HL-60 (cell line): ENCODE measurements at places on chromosomes 4 and X.

DNA sequence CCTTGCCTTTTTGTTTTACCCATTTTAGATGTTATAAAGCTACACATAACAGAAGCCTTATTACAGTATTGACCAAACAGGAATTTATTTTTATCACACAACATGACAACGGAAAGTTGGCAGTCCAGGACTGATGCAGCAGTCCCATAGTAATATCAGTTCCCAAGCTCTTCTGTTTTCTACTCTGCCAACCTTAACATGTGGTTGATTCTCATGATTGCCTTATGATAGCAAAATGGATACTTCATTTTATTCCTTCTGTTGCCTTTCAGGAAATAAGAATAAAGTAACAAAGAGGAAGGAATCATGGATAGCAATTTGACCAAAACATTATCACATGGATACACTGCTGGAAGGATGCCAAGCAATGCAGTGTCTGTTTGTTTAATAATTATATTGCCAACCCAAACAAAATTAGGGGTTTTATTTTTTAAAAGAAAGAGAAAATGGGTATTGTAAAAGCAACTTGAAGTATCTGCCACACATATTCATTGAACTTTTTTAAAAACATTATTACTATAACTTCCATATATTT is 275.7 kb downstream of the STPG2 start:
- DNase-seq = no peak

DNA sequence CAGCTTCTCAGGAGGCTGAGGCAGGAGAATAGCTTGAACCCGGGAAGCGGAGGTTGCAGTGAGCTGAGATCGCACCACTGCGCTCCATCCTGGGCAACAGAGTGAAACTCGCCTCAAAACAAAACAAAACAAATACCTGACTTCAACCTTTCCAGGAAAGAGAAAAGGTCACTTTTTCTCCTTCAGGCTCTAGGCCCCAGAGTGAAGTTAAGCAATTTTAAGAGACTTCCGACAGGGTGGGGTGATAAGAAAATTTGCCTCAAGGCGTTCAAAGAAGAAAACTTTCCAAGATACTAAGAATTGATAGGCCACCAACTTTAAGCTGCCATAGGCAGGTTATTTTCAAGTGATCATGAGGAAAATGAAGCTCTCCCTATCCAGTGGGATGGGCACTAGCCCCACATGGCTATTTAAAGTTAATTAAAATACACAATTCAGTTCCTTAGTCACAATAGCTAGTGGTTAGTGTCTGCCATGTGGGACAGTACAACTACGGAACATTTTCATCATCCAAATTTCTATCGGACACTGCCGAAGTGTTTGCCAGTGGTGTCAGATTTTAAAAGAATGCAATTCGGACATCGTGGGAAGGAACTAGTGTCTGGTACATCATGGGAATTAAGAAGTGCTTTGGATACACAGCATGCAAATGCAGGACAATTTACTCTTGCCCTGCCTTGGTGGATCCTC is 33.0 kb downstream of the SMS start:
- DNase-seq = no peak

GRCh38 chrX:29318012-29318411 is 730.8 kb downstream of the IL1RAPL1 start:
- DNase-seq = no peak

DNA sequence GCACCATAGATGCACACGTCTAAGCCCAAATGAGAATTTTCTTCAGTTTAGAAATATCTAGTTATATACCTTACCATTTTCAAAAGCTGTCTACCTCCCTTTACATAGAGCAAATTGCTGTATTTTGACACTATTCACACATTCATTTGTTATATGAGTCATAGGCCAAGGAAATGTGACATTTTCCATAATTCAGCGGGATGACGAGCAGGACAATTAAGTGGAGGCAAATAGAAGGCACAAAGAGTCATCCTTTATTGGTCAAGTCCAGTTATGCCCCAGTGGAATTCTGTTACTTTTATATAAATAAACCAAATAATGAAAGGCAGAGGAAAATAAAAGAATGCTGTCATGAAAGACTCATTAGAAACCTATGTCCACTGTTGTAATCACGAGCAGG is 27.9 kb downstream of the FGF13 start:
- DNase-seq = no peak

- DNase-seq = peak; percentile 63
Observed at GRCh38 chr4:38791010-38791409, 8.2 kb upstream of the TLR10 start.

DNA sequence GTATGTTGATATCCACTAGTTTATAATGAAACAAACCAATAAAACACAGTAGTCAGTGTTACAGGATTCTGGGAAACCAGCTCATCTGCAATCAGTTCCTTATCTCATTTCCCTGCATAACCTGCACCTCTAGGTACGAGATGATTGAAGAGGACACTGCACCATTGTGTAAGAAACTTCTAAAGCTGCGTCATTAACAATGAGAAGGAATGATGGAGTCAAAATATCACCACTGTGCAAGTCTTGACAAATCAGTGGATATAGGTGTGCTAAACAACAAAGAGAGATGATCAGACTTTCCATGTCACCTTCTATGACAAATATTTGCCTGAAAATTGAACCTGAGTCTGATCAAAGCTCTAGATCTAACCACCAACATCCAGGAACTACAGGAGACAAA is 40.7 kb upstream of the DHX15 start:
- no peak for DNase-seq

DNA sequence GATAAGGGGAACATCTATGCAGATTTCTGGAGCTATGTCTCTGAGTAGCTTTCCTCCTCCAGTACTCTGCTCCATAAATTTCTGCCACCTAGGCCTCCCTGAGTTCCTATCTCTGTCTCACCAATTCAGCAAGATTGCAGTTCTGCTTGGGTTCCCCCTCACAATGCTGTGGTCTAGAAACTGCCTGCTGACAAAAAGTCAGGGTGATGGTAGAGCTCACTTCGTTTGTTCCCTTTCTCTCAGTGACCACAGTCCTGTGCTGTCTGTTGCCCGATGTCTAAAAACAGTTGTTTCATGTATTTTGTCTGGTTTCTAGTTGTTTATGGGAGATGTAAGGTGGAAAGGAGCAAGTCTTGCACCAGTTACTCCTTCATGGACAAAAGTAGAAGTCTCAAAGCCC is 41.1 kb downstream of the AMMECR1 start:
- peak; percentile 3 for DNase-seq

GRCh38 chr4:153576443-153576774 is 107.7 kb upstream of the TLR2 start:
- no peak for DNase-seq

- DNase-seq = no peak
Observed at GRCh38 chrX:45712067-45712466, 511.4 kb upstream of the DIPK2B start.

DNA sequence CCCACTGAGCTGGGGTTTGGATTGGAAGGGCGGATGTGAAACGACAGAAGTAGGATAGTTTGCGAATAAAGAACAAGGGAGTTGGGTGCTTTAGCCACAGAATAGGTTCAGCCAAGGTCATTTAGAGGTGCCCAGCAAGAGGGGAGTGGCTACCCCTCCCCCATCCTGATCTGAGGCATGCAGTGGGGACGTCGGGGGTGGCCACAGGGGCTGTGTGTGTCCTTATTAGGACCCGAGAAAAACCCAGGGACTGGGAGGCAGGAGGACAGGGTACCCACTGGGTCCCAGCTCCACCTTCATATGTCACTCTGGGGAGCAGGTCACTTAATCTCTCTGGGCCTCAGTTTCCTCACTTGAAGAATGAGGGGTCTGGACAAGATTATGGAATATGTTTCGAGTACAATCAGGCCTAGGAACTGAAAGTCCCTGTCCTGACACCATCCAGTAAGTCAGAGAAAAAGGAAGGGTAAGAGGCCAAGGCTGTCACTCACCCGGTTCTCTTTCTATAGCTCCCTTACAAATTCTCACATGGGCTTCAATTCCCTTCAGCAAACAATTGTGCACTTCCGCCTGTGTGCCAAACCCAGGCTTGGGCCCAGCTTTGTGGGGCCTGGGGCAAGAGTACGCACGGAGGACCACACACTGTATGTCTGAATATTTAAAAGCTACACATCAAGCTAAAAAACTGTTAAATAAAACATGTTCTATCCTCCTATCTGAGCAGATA is 4.2 kb upstream of the NYX start:
- no peak for DNase-seq

DNA sequence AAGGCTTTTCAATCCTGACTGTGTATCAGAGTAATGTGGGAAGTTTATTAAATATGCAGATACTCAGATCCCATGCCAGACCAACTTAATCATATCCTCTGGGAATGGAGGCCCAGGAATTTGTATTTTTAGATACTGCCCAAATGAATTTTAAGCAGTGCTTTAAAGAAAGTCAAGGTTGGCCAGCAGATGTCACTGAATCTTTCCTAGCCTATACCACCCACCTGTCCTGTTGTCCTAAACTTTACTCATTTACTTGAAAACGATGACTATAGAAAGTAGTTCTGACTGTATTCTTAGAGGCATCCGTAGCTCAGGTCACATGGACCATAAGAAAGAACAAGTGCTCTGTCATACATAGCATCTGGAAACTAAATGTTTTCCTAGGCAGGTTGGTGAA is 79.9 kb downstream of the AMOT start:
- DNase-seq = no peak

DNA sequence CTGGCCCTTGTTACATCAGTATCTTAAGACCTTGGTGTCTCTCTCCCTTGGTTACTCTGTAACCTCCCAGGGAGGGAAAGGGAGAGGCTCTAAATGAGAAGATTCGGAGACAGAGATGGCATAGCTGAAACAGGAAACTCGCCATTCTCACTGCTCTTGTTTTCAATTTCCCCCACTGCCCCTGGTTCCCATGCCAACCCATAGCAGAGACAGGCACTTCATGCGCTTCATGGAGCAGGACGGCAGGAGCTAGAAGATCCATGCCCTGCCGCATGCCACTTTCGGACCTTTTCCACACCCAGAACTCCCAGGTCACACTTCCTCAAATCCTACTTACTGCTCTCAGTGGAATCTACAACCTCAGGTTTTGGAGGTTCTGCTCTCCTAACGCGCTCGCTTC is 3.1 kb downstream of the ZMYM3 start:
- DNase-seq = no peak

- no peak for DNase-seq
Observed at GRCh38 chrX:150012647-150013381, 74.5 kb upstream of the EOLA2 start.

DNA sequence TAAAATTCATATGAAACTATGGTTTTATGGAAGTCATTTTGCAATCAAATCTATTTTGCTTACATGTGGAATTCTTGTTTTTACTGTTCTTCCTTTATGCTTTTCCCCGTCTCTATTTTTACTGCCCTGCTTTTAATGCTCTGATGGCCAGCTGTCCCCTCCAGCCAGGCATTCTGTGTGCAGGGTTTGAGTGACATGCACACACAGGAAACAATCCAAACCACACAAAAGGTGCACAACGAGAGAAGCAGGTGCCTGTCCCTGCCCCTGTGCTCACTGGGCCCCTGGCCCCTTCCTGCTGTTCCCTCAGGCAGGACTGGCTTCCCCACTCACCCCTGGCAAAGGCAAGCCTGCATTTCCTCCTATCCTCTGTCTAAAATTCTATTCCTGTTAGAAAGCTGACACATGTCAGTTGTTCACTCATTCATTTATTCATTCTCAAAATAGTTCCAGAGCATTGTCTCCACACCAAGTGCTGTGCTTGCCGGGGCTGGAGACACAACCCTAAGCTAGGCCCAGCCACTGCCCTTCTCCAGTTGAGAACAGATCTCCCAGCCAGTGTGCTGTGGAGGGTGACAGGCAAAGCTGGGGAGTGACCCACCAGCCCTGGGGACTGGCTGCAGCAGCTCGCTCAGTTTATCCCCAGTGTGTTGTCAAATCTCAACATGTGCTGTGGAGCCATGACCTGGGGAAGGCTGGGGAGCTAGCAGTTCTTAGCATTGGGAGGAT is 346.3 kb downstream of the FBXW7 start:
- no peak for DNase-seq

- no peak for DNase-seq
Observed at GRCh38 chrX:41351923-41352322, 18.0 kb downstream of the DDX3X start.

DNA sequence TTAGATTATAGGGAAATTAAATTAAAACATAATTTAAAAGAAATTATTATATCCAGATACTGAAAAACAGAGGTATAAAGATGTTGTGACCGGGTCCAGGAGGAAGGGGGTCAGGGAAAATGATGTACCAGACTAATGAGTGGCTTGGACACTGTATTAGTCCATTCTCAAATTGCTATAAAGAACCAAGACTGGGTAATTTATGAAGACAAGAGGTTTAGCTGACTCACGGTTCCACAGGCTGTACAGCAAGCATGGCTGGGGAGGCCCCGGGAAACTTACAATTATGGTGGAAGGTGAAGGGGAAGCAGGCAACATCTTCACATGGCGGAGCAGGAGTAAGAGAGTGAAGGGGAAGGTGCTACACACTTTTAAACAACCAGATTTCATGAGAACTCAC is 3.4 kb upstream of the FAM9B start:
- DNase-seq = no peak

DNA sequence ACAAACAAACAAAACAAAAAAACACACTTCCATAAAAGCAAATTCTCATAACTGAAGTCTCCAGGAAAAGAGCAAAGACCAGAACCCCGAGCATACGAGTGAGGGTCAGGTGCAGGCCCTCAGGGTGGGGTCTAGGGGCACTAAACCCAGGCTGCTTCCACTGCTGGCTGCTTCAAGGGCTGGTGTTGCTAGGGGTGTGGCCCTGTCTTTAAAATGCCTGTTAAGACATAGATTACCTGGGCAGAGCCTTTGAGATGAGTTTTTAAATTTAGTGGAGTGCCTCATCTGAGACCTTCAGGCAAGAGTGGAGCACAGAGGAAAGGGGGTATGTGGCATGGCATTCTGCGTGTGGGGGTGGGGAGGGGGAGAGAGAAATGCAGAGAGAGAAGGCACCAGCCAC is 87.0 kb downstream of the FHDC1 start:
- DNase-seq = no peak

DNA sequence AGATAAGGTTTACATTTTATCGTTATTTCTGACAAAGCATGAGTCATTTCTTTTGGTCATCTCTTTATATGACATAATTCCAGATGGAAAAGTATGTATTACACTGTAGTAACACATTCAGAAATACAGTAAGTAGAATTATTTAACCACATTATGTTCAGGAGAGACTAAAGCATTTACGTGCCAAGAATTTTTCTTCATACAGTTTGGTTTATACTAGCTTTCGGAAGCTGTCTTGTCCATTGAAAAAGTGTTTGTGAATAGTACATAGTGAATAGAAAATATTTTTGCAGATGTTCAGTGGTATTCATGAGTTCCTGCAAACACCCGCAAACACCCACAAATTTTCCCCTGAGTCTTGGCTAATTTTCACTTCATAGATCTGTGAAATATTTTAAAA is 1033.0 kb upstream of the INTU start:
- DNase-seq = no peak
